ENCODE measurements at places on chromosomes 2 and 18.

- DNase-seq, result no peak
Measured at GRCh38 chr2:20532634-20533437, 86.0 kb downstream of the RHOB start.

- no peak for DNase-seq
Measured at GRCh38 chr18:41756141-41756540, 198.9 kb upstream of the PIK3C3 start.

DNA sequence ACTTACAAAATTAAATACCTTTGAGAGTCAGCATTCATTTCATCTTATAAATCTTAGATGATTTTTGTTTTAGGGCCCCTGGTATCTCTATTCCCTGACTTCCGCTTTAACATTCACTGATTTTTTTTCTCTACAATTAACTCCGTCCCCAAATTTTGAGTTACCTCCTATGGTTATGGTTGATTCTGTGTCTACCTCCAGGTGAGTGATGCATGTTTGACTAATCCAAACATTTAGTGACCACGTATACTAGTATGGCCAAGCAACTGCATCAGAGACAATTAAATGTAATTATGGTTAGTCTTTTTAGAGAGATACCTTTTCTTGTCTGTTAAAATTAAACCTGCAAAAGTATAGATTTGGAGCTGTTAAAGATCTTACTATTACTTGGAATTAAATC lies 120.3 kb downstream of the CCDC102B start:
- DNase-seq, result no peak

GRCh38 chr2:177393203-177393755 lies 706 bp downstream of the AGPS start:
- no peak for DNase-seq

DNA sequence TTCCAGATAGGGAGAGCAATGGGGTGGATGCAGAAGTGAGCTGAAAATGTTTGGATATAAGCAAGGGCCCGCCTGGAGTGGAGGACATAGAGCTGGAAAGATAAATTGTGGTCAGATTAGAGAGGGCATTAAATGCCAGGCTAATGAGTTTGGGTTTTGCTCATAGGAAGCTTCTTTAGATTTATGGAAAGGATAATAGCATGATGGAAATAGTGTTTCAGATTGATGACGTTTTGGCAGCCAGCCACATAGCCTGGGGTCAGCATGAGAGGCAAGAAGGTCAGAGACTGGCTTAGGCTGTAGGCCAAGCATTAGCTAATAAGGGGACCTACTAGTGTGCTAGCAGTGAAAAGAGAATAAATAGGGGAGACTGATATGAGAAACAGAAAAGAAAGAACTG lies 321.6 kb downstream of the STK39 start:
- no peak for DNase-seq

GRCh38 chr2:61423714-61424113 lies 47.2 kb downstream of the USP34 start:
- no peak for DNase-seq

- no peak for DNase-seq
Measured at GRCh38 chr2:156300337-156300736, 32.2 kb downstream of the NR4A2 start.

DNA sequence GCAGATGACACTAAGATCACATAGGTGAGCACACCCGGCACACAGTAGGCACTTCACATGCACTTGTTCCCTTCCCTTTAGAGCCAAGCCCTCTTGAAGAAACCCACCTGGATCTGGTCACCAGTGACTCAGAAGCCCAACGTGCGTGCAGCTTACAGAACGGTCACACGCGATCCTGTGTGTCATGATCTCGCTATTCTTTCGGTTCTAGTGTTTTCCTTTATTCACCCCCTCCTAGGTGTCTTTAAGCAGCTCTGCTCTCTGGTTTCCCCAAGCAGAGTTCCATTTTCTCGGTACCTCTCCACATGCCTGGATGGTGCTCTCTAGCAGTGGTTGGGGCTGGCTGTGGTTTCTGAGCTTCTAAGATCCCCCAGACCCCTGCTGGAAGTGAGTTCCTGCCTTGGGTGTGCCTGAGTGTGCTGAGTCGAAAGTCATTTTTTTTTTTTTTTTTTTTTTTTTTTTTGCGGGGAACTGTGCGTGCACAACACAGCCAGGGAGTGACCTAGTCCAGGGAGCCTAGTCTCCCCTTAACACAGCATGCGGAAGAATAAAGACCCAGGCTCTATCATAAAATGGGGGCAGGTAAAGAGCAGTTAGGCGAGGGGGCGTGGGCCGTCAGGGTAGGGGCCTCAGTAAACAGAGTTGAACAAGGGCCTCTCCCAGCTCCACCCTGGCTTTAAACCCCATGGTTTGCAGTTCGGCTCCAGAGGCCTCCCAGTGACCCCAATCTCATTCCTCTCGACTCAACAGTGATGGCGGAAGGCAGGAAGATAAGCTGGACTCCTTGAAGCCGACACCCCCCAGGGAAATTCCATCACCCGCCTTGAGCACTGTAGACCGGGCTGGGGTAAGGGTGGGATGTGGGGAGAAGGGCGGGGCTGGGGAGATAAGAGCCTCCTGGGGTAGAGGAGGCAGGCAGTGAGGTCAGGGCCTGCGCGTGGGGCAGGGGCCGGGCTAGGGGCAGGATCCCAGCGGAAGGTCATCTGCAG lies 29.8 kb upstream of the DNMT3A start:
- no peak for DNase-seq

DNA sequence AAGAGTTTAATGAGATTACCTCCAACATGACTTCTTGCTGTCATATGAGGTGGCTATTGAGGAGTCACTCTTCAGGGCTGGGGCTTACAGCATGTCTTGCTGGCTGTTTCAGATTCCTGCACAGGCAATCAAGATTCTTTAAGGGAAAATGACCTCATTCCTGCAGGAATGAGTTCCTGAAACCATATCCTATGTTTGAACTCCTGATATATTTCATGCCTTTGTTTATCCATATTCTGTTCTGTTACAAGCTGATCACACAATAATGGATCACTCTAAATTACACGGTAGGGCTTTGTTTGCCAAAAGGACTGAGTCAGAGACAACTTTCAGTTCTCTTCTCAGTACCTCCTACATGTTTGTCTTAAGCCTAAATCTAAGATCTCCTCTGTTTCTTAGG lies 879.8 kb upstream of the PIK3C3 start:
- DNase-seq, result no peak

- no peak for DNase-seq
Measured at GRCh38 chr2:54701029-54701428, 22.4 kb upstream of the EML6 start.

DNA sequence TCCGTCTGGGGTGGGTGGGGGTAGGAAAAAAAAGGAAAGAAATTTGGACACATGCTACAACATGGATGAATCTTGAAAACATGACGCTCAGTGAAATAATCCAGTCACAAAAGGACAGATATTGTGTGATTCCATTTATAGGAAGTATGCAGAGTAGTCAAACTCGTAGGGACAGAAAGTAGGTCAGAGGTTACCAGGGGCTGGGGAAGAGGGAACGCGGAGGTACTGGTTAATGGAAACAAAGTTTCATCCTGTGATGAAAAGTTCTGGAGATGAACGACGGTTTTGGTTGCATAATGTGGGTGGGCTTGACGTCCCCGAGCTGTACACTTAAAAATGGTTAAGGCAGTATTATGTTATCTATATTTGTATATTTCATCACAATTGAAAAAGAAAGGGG lies 4.5 kb upstream of the SFTPB start:
- DNase-seq, result no peak

DNA sequence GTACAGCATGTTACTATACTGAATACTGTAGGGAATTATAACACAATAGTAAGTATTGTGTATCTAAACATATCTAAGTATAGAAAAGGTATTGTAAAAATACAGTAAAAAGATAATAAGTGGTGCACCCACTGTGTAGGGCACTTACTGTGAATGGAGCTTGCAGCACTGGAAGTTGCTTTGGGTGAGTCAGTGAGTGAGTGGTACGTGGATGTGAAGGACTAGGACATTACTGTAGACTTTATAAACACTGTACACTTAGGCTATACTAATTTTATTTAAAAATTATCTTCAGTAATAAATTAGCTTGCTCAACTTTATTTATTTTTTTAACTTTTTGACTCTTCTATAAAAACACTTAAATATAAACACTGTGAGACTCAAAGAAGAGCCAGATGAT lies 82.6 kb downstream of the MTA3 start:
- no peak for DNase-seq

- no peak for DNase-seq
Measured at GRCh38 chr2:23636426-23636825, 251.4 kb downstream of the KLHL29 start.

DNA sequence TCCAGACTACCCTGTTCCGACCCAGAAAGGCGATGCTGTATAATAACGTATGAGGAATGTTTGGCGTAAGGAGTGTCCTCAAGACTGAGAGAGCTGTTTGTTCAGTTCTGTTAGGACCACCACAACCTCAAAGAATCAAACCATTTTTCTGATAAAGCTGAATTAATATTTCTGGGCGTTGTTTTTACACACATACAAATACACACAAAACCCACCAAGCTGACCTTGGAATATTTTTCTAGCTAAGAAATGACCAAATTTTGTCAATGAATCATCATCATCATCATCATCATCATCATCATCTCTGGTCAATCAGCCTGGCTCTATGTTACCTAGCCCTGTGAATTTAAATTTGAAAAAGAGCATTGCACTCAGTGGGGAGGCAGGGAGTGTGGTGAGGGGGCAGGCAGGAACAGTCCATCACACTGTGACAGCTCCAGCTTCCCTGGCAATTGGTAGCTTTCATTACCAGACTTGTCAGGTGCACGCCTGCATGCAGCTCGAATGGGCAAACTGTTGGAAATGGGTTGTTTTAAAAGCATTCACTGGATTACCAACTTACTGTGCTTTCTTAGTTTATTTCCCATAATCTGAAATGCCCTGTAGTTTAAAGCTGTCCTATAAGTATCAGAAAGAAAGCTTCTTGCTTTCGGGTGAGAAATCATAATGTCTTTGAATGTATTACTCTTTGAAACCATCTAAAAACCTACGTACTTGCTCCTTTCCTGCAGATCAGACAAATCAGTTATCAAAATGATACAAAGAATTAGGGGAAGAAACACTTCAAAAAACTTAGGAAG lies 6.9 kb upstream of the POU3F3 start:
- DNase-seq, result no peak

- no peak for DNase-seq
Measured at GRCh38 chr18:7452331-7452730, 114.8 kb upstream of the PTPRM start.

Measured in stimulated activated naive B cell treated with anti-CD40 and anti-IgM and Interleukin-4, amounts not matched to agents 10 μg/mL and 1 μg/mL and 100 μg/mL, for 72 hours (primary cell).